CD4-positive, CD25-positive, alpha-beta regulatory T cell (primary cell): ENCODE measurements at places on chromosomes 5 and 9.
A peak's percentile ranks its signal among the peaks of the same experiment; 100 is the strongest.

DNA sequence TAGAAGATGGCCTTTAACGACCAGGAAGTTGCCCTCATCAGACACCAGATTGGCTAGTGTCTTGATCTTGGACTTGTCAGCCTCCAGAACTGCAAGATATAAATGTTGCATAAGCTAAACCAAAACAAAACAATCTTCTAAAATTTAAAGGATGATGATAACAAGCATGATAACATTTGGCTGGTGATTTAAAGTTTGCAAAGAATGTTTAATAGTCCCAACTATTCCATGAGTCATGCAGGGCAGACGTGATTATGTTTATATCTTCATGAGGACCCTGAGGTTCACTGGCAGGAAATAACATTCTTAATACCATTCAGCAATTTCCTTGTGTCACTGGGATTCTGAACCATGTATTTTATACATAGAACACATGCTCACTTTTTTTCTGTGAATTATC, 319.8 kb downstream of the HCN1 start:
- no peak overlapping the region for H3K27ac ChIP-seq
- DNase-seq, result no peak
- H3K36me3 ChIP-seq, result no peaks in the 10 kb centered on the region
- H3K27me3 ChIP-seq, result no peaks in the 10 kb centered on the region
- H3K4me1 ChIP-seq, result no peaks in the 10 kb centered on the region

DNA sequence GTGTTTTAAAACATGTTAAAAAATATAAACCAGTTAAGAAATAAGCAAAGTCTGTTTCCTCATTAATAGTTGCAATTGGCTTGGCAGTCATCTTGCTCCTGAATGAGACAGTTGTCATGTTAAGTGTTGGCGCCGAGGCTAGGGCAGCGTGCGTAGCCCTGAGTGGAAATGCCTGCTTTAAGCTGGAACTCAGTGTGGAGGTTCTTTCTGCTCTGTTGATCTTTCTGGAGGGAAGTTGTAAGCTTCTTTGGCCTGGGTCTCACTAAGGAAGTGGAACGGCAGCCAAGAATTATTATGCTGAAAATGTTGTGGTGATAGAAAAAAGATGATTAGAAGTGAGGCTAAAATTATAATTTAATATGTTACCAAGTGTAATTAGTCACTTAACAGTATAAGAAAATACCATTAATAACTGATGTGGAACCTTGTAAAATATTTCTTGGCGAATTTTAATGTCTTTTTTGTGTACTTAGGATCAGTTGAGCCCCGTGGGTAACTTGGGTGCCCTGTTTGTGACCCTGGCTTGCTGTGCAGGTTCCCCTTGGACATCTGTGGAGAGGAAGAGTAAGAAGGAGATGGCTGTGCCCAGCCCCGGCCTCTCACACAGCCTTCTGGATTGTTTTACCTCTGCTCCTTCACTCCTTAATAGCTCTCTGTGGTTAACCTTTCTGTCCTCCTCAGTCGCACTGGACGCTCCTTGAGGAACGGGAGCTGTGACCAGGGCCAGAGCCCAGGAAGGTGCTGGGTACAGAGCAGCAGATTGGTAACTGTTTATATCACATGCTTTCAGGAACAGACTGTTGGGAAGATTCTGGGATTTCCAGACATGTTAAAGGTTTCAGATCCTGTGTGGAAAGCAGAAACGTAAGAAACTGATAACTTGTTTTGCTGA, 31.0 kb downstream of the PCBD2 start:
- DNase-seq, result no peak
- H3K36me3 ChIP-seq, result peaks cover 27% of the 10 kb centered on the region

- no peaks in the 10 kb centered on the region for H3K4me1 ChIP-seq
- DNase-seq, result no peak
- H3K4me3 ChIP-seq, result no peak overlapping the region
- no peaks in the 10 kb centered on the region for H3K27me3 ChIP-seq
Observed at GRCh38 chr5:124193371-124193789, 553.1 kb downstream of the ZNF608 start.

DNA sequence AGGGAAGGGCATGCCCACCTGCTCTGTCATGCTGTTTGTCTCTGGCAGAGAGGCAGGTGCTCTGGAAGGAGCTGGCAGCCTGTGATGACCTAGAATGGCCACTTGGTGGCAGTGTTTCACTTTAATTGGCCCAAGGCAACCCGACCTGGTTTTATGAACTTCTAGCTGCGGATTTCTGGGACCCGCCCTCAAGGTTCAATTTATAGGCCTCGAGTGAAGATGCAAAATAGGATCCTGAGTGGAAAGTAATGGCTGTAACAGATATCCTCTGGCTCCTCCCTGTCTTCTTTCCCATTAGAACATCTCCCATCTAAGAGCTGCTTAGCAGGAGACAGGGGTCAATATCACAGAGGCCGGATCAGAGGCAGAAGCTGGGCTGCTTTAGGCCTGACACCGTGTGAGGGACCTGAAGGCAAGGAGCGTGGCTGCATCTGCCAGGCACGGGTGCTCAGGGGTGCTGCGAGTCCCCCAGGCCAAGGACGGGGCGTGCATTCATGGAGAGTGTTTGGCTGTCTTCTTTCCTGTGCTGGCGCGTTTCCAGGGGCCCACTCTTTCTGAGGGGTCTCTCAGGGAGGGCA, 56.7 kb upstream of the SLC28A3 start:
- DNase-seq, result peak; percentile 64
- no peak overlapping the region for H3K27ac ChIP-seq
- H3K4me3 ChIP-seq, result no peak overlapping the region
- H3K4me1 ChIP-seq, result no peaks in the 10 kb centered on the region
- no peaks in the 10 kb centered on the region for H3K36me3 ChIP-seq
- H3K27me3 ChIP-seq, result no peaks in the 10 kb centered on the region

- H3K27me3 ChIP-seq, result no peaks in the 10 kb centered on the region
- DNase-seq, result no peak
- H3K4me1 ChIP-seq, result peaks cover 5% of the 10 kb centered on the region
Observed at GRCh38 chr9:128116104-128117083, 11.1 kb downstream of the PTGES2 start.

- no peaks in the 10 kb centered on the region for H3K27me3 ChIP-seq
- DNase-seq, result no peak
- H3K4me1 ChIP-seq, result no peaks in the 10 kb centered on the region
- no peak overlapping the region for H3K27ac ChIP-seq
Observed at GRCh38 chr5:121497176-121497575, 354.5 kb upstream of the FTMT start.
